Muscle of back (tissue), 13 donors: ENCODE measurements at places on chromosomes 2 and 18. TPM values are rescaled to one million over a fixed set of nuclear protein-coding genes. Genes with fewer than 3 reads are reported as not detected.

- DNase-seq: peak; percentile 56
Measured at GRCh38 chr2:11506611-11506969, 27.3 kb upstream of the GREB1 start.

DNA sequence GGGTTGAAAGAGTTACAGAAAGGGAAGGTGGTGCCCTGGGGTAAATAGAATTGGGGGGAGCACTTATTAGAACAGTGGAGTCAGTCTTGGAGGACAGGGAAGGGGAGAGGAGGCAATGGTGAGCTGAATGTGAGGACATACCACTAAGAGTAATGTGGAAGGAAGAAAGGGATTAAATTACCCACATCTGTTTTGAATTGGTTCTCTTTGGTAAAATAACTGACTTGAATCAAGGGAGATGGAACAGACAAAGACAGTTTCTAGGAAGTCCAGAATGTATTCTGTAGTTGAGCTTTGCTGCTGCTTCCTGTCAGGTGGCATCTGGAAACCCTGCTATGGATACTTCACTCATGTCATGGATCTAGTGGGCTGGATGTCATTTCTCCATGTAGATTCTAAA, 6.7 kb downstream of the SETBP1 start:
- DNase-seq: no peak

- peak; percentile 51 for DNase-seq
Measured at GRCh38 chr2:32832821-32833220, 113.9 kb upstream of the LTBP1 start.

DNA sequence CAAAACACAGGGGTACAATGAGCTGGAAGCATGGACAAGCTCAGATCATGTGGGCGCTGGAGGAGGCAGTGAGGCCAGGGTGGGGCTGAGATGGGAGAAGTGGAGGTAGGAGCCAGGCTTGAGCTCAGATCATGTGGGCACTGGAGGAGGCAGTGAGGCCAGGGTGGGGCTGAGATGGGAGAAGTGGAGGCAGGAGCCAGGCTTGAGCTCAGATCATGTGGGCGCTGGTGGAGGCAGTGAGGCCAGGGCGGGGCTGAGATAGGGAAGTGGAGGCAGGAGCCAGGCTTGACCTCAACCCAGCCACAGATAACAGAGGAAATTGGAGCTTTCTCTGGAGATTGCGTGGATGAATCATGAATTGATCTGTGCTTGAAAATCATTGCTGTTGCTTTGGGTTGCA, 48.3 kb upstream of the TMEM18 start:
- no peak for DNase-seq

DNA sequence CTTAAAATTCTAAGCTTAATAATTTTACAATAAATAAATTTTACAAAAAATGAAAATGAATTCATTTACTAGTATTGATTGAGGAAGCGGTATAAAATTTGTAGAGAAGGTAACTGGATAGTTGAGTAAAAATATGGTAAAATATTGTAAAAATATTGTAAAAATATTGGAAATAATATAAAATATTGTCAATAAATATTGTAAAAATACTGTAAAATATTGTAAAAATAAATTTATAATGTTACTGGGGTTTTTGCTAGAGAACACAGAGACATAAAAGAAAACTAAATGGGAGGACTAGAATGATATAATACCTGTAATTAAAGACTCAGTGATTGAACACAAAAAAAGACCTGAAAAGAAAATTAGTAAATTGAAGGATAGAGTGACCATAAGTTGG, 546.3 kb upstream of the NETO1 start:
- no peak for DNase-seq

DNA sequence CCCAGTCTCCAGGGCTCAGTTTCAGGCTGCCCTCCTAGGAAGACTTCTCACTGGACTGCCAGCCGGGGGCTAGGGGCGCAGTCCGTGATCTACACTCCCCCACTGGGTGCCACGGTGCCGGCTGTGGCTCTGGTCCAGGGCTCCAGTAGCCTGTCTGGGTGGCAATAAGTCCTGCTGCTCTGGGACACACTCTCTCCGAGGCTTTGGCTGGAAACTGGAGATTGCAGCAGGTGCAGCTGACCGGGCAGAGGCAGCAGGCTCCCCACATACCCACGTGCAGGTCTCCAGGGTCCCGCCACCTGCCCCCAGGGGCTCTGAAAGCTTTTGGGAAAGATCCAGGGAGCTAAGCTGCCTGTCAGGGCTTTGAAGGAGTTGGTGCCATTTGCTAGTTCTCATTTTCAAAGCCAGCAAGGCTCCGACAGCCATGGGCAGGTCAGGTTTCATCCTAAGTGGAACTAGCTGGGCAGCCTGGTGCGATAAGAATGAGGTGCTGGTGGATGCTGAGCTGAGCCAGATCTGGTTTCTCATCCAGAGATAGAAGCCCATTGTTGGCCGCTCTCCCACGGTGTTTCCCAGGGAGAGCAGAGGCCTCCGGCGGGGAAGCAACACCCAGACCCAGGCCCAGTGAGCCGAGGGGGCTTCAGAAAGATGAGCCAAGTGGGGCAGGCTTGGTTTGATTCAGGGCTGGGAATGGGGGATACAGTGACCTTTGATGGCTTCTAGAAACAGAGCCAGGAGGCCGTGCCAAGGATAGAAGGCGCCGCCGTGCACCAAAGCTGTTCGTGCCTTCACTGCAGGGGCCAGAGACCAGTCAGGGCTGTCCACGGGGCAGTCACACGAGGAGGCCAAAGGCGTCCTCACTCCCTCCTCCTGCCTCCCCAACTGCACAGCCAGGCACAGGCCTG, 141.7 kb upstream of the GPC1 start:
- DNase-seq: peak; percentile 43

- peak; percentile 48 for DNase-seq
Measured at GRCh38 chr18:55550471-55550870, 37.5 kb downstream of the TCF4 start.

DNA sequence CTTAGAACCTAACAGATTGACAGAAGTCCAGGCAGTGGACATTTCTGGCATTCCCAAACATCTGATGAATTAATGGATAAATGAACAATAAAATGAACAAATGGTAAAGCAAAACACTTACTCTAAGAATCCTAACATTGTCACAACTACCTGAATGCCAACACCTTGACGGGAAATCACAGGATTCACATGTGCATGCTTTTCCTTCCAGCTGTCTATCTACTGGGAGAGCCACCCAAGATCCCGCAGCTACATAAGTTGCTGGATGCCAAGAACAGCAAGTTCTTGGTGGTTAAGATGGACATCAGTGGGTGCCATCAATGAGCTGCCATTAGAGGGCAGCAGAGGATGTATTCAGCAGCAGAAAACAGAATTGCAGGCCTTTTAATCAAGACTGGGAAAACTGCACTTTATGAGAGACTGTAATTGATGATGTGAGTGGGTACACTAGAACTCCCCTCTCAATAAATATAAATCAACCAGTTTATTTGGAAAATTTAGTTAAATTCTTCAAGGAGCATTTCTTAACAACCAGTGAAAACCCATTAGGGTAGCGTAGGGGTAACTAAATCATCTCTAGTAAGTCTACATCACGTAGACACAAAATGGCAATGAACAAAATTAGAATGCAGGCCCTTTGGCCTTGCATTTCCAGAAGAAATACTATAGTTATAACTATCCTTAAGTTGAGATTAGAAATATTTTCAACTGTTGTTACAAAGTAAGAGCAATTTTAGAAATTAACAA, 45.6 kb downstream of the SESTD1 start:
- DNase-seq: peak; percentile 64

CRYBA2 gene
- not detected for polyA plus RNA-seq

DARS1 gene
- 104 TPM for polyA plus RNA-seq

SPAG16 gene
- 19.8 TPM for polyA plus RNA-seq

ZSCAN30 gene
- 17.8 TPM for polyA plus RNA-seq

HOXD4 gene
- 11.3 TPM for polyA plus RNA-seq
